ENCODE measurements at places on chromosomes 5 and 9. TPM values are rescaled to one million over a fixed set of nuclear protein-coding genes. Genes with fewer than 3 reads are reported as not detected.

Gene PCDHA9
- 0.09 TPM for total RNA-seq

Gene DOCK8
- 5.5 TPM for total RNA-seq

Gene GCNT1
- total RNA-seq = 3.6 TPM

Gene SPATA31C1
- total RNA-seq = not detected

Measured in dermis lymphatic vessel endothelial cell (primary cell).